ENCODE measurements at places on chromosomes 3 and 15.

- no peak for DNase-seq
These were observed 16.2 kb downstream of the NISCH start for GRCh38 chr3:52471371-52472238.

DNA sequence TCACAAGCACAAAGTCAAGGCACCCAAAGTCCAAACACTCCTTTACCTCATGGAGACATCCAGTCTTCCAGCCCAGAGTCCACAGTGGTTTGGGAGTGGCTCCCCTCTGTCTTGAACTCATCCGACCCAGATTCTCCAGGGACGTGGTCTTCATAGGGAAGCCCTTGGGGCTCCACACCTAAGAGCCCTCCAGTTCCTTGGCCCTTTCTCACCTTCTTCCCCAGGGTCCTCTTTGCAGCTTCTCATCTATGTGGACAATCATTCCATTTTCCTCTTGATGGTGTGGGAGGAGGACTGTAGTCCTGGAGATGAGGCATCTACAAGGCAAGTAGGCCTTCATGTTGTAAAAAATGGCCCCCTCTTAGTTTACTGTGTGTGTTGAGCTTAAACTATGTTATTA lies 87.3 kb upstream of the RNF7 start:
- DNase-seq = no peak

GRCh38 chr15:35301088-35301487 lies 216.0 kb upstream of the NANOGP8 start:
- DNase-seq = no peak

- no peak for DNase-seq
These were observed 228.1 kb downstream of the SNRPN start for GRCh38 chr15:25182736-25183445.

DNA sequence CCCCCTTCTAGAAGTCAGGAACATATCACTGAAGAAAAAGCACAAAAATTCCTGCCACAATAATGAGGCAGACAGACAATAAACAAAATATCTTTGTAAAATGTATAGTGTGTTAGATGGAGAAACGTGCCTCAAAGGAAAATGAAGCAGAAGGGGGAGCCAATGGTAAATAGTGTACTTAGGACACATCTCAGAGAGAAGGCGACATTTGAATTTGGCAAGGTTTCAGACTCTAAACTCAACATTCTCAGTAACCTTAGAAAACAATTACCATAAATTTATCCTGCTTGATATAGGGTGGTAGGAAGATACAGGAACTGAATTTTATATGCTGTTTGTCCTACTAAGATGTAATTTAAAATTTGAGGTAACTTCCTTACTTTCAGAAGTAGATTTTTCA lies 52.6 kb upstream of the PTX3 start:
- no peak for DNase-seq
